ENCODE measurements at places on chromosomes 7 and 10.

GRCh38 chr10:70677620-70678249 lies 5.4 kb downstream of the ADAMTS14 start:
- no peak for DNase-seq

DNA sequence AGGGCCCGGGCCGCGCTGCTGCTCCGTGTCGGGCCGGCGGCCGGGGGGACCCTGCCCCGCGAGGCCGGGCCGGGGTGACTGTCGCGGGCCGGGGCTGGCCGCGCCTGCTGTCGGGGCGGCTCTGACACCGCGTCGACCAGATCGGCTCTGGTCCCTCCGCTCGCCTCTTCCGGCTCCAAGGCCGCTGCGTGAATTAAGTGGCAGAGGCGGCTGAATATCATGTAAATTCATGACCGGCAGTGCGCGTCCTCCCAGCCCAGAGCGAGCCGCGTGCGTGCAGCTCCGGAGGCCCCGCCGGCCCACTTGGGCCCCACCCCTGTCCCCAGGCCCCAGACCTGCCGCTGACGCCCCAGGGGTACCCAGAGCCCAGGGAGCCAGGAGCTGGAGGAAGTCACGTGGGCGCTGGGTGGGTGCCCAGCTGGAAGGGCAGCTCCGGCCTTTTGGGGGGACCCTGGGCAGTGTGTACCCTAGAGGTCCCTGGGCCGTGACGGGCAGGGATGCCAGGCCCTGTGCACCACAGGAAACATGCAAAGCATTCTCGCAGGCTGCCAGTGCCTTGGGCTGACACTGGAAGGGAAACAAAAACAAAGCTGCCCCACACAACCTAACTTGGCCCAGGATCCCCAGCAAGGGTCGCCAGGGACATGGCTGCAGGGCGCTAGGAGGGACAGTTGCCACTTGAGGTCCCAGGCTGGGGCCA lies 584.0 kb upstream of the MKI67 start:
- no peak for DNase-seq

GRCh38 chr10:128929131-128929530 lies 537.9 kb upstream of the MGMT start:
- DNase-seq = peak; percentile 63

- no peak for DNase-seq
These were observed 75.6 kb downstream of the MICU1 start for GRCh38 chr10:72550239-72550638.

GRCh38 chr7:67451306-67451705 lies 454.7 kb downstream of the TYW1 start:
- no peak for DNase-seq

GRCh38 chr10:37952043-37952755 lies 24.2 kb downstream of the ZNF25 start:
- no peak for DNase-seq

GRCh38 chr7:79936281-79936983 lies 198.2 kb upstream of the GNAI1 start:
- DNase-seq = no peak

- DNase-seq = no peak
These were observed 14.4 kb upstream of the KIF5B start for GRCh38 chr10:32070645-32071044.

Data from right forelimb (tissue), 1 donor.